Activated CD8-positive, alpha-beta T cell treated with anti-CD3 and anti-CD28 coated beads for 36 hours (primary cell): ENCODE measurements at places on chromosomes 5 and 9. TPM values are rescaled to one million over a fixed set of nuclear protein-coding genes. Genes with fewer than 3 reads are reported as not detected.

The PCDHB7 gene
- total RNA-seq = not detected

The ACTBL2 gene
- not detected for total RNA-seq

The AGXT2 gene
- not detected for total RNA-seq

The FAM221B gene
- not detected for total RNA-seq

The FBN2 gene
- total RNA-seq = not detected

The C9 gene
- not detected for total RNA-seq

The ROR2 gene
- total RNA-seq = not detected

The ORM2 gene
- total RNA-seq = not detected

The PCDHA6 gene
- not detected for total RNA-seq
